ENCODE measurements at places on chromosomes 5 and 9.

- no peak for DNase-seq
These were observed 396.0 kb downstream of the MLLT3 start for GRCh38 chr9:20226345-20226744.

DNA sequence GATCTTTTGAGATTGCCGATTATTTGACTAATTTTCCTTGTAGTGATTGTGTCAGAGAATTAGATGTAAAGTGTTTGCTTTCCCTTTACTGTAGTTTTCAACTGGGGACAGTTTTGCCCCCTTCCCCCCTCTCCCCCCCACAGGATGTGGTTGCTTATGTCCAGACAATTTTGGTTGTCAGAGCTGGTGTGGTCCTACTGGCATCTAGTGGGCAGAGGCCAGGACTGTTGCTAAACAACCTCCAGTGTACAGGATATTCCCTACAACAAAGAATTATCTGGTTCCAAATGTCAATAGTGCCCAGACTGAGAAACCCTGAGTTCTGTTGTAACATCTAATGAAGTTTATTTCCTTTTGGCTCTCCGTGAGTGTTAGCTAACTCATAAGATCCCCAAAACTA lies 20.0 kb downstream of the TMEFF1 start:
- DNase-seq, result no peak

GRCh38 chr5:68140763-68141162 lies 74.8 kb upstream of the PIK3R1 start:
- no peak for DNase-seq

- no peak for DNase-seq
These were observed 24.3 kb upstream of the PRDM9 start for GRCh38 chr5:23483090-23483489.

DNA sequence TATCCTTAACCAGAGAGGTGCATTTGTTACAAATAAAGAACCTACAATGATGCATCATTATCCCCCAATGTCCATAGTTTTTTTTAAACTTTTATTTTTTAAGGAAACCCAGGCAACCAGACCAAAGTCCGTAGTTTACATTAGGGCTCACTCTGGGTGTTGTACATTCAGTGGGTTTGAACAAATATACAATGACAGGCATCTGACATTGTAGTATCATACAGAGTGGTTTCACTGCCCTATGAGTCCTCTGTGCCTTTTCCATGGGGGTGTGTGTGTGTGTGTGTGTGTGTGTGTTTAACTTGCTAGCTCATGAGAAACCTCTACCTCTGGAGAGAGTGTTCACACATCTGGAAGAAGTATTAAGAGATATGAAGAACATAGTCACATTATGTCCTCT lies 141.5 kb downstream of the KDM4C start:
- no peak for DNase-seq

DNA sequence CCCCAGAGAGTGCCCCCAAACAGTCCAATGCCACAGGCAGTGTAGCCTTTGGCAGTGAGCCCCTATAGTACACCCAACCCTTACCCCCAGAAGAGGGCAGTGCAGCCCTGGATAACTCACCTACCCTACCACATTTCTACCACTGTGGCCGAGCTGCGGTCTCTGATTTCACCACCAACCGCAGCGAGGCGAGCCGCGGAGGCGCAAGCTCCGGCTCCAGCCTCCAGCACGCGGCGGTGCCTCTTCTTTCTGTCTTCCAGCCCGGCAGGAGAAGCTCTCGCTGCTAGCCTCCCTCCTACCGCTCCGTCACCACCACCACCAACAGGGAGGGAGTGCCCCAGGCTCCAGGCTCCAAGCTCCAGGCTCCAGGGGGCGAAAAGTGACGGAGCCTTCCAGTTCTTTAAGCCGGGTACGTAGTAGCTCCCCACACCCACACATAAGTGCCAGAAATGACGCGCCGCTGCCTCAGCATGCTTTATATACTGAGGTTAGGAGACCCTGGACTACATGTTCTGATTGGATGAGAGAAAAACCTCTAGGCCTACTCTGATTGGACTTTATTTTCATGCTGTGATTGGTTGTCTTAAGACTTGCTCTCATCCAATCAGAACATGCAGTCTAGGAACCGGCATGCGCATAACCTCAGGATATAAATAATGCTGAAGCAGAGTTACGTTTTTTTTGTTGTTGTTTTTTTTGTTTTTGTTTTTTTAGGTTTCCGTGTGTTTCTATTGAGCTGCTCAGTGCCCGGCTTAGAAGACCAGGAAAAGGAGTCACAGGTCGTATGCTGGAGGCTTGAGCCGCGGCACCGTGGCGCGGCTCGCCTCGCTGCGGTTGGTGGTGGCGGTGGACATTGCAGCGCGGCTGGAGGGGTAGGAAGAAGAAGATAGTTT lies at the start of gene PCAT7:
PCAT7 (plus strand) TSS at position 645 of the 893 bp plus-strand sequence.
- no peak for DNase-seq

GRCh38 chr5:127935398-127935797 lies 148.2 kb upstream of the SLC12A2 start:
- no peak for DNase-seq

DNA sequence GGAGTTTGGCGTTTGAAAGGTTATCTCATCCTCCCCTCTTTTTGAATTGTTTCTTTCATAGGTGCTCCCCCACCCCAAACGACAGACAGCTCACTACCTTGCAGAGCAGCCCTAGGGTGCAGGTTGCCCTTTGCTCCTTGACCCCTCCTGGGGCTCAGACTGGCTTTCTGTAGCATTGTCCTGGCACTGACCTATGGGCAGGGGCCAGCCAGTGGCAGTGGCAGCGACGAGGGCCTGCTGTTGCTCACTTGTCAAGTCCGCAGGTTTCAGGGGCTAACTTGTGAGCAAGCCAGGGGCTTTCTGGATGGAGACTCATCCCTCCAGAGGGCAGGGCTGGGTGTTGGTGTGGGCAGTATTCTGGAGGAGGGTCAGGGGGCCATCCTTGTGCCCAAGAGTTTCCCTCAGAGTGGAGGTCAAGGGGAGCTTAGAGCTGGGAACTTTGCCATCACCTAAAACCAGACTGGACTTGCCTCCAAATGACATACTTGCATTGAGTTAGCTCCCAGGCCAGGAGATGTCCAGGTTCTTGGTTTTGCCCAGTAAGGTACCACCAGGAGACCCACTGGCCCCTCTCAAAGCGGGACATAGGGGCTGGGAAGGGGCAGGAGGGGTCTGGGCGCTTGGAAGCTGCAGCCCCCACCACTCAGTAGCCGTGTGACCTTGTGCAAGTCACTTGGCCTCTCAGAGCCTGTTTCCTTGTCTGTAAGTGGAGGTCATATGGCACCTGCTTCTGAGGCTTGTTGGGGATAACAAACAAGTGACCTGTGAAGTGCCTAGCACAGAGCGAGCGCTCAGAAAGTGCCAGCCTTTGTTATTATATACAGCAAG lies 53.5 kb upstream of the CDKN2AIPNL start:
- DNase-seq, result no peak

DNA sequence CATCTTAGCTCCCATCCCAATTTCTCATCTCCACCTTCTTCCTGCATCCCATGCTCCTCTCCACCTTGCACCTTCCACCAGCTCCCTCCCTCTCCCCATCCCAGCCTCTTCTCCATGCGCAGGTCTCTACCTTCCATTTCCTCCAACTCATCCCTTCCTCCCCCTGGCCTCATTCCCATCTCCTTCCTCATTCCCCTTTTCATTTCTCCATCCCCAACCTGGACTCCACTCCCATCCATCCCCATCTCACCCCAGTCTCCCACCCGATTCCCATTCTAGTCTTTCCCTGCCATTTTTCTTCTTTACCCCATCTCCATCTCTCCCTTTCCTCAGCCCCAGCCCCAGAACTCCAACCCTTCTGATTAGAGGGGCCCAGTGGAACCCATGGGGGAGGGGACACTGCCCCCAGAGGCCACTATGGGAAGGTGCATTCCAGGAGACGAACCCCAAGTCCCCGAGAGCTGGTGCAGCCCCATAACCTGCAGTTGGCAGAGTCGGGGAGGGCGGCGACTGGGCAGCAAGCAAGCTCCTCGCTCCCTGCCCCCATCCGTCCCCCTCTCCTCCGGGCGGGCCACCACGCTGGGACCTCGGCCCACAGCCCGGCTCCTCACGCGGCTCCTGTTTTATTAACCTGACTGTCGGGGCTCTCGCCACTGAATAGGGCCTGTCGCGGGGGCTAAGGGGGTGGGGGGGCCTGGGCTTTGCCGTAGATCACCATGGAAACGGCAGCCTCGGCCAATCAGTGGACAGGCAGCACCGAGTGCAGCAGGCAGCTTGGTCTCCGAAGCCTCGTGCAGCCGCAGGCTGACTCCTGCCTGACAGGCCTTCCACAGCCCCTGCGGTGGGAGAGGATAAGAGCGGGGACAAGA lies 66.7 kb downstream of the PCDH1 start:
- DNase-seq, result peak; percentile 21

- DNase-seq, result no peak
These were observed 180.2 kb upstream of the ZNF618 start for GRCh38 chr9:113695901-113696300.

DNA sequence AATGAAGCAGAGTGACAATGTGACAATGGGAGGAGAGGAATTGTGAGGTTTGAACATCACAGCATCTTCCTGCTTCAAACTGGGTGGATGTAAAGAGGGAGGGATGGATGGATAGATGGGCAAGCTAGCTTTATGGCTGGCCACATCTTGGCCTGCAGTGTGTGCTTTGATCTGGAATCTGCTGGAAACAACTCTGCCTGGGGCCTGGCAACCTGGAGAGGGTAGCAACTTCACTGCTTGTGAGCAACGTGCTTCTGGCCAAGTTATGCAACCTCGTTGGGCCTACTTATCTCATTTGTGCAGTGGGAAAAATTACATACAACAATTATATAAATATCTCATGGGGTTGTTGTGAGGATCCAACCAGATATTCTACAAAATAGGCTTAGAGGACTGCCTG lies 5.3 kb downstream of the IL9 start:
- no peak for DNase-seq

GRCh38 chr9:4750023-4750673 lies 9.1 kb upstream of the AK3 start:
- no peak for DNase-seq

Measured in stimulated activated CD4-positive, alpha-beta T cell treated with anti-CD3 and anti-CD28 coated beads, TNF-alpha, amount 100 ng/mL, for 24 hours (primary cell).